ENCODE measurements at places on chromosomes 5 and 9.

DNA sequence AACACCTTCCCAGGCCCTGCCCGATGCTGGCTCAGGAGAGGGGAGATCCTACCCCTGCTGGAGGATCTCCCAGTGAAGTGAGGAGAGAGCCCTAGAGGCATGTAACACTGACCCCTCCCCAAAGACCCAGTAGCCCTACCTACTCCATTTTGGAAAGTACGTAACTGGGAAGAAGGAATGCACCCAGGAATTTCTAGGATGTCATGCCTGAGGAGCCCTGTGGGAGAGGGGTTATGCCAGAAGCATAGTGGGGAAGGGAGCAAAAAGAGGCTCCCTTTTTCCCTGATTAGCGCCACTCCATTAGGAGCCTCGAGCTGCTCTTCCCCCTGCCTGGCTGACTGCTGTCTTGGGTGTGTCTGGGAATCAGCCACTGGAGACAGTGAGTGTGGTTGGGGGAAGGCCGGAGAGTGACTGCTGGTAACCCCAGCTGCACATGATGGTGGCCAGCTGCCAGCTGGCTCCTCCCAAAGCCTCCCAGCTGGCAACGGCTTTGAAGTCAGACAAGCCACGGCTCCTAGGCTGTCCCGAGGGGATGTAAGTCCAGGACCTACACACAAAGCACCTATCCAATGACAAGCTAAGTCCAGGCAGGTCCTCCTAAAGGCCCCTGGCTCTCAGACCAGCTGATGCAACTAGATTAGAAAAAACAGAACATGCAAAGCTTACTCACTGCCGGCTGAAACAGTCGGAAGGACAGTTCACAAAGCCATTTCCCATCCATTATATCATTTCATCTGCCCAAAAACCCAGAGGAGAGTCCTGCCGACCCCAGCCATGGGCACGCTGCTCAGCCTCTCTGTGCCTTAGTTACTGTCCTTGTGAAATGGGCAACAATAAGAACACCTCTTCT, 136.5 kb upstream of the ABCA1 start:
- peak; percentile 98 for DNase-seq

- peak; percentile 49 for DNase-seq
Measured at GRCh38 chr5:73387149-73387591, 61.4 kb downstream of the FOXD1 start.

DNA sequence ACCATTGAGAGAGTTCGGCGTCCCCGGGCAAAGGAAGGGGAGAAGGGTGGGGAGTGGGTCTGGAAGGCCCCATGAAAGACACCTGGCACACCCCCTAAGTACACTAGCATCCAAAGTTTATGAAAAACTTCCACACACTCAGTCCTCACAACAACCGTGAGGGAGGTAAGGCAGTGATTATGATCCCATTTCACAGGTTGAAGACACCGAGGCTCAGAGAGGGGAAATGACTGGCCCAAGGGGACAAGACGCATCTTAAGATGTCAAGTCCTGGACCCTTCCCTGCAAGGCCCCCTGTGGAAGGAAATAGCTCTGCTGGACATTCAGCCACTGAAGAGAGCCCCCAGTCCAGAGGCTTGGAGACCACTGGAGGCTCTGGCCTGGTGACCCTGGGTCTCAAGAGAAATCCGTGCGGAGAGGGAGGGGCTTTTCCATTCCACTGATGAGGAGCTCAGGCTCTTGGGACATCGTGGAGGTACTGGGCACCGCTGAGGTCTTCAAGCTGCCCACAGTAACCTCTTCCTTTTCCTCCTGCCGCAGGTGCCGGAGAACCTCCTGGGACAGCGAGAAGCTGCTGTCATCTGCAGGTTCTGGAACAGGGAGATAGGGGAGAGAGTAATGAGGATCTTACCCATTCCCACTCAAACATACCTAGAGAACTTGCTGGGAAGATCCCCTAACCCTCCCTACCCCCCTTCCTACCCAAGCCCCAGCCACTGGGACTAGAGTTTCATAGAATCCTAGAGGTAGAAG, 5.2 kb downstream of the SMIM33 start:
- no peak for DNase-seq

DNA sequence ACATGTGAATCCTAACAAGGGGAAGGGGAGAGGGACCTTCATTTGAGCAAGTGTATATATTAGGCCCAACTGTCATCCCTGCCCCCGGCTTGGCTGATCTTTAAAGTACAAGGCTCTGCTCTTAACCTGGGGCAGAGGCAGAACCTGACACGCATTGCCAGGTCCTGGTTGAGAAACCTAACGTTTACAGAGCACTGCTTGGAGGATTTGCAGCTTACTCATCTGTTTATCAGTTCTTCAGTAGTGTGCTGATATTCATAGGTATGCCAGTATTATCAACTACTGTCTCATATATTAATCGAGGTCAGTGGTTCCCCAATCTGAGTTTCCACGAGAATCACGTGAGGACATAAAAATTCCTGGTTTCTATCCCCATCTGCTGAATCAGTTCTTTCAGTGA, 50.4 kb downstream of the ACO1 start:
- no peak for DNase-seq

- no peak for DNase-seq
Measured at GRCh38 chr5:173397516-173397915, 69.3 kb upstream of the STC2 start.

GRCh38 chr5:127754706-127755105, 51.5 kb downstream of the CCDC192 start:
- DNase-seq, result no peak

DNA sequence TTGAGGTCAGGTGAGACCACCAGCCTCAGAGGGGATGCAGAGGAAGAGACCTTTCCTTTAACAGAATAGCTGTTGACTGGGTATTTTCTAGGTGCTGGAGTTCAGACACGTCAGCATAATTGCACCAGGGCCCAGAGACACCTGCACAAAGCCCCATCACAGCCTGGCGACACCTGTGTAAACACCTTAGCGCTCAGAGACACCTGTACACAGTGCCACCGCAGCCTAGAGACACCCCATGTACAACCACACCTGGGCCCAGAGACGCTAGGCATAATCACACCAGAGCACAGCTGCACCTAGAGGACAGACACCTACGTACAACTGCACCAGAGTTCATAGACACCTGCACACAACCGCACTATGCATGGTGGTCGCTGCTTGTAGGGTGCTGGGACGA, 1.0 kb downstream of the TRIP13 start:
- DNase-seq, result no peak

DNA sequence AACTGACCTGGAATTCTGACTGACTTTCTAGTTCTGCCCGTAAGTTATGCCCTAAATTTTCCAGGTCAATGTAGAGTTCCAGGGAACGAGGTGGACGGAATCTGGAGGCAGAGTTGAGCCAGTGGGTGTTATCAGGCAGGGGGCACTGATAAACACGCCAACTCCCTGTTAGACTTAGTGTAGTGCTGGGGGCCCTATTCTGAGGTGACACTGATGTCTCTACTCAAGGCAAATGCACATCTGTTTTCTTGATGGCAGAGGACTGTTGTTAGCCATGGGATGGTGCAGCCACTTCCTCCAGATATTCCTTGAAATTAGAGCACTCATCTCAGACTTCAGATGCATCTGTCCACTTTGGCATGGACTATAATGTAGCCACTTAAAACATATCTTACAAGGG, 83.5 kb downstream of the C9orf152 start:
- DNase-seq, result no peak

DNA sequence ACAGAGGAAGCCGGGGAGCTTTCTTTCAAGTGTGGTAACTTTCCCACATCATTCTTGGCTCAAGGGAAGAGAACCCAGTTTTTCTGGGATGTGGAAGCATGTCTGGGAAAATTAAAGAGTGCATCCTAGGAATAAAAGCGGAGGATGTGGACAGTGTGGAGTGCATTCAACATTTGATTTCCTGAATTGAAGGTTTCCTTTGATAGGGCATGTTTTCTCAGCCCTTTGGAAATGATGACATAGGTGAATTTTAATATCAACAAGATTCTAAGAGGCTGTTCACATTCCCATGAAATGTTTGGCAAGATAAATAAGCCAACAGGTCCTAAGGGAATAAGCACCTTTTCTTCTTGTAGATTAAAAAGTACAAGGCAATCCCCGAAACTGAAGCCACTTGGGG, 63.6 kb downstream of the ENTREP1 start:
- no peak for DNase-seq

- DNase-seq, result peak; percentile 78
Measured at GRCh38 chr5:167578977-167579692, 712.3 kb upstream of the WWC1 start.

DNA sequence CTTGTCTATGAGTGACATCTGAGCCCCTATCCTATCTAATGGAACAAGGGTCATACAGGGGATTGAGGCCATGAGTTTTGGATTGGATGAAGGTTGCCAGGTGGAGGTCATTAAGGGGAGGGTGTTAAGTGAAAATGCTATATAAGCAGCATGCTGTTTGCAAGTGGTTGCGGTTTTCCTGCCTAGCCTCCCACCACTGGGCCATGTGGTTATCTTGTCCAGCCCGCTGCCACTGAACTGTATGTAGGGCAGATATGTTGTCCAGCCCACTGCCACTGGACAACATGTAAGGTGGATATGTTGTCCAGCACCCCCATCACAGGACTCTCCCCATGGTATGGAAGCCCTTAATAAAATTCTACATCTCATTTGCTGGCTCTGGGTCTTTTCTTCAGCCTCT, 200.0 kb downstream of the FGF10 start:
- DNase-seq, result no peak

DNA sequence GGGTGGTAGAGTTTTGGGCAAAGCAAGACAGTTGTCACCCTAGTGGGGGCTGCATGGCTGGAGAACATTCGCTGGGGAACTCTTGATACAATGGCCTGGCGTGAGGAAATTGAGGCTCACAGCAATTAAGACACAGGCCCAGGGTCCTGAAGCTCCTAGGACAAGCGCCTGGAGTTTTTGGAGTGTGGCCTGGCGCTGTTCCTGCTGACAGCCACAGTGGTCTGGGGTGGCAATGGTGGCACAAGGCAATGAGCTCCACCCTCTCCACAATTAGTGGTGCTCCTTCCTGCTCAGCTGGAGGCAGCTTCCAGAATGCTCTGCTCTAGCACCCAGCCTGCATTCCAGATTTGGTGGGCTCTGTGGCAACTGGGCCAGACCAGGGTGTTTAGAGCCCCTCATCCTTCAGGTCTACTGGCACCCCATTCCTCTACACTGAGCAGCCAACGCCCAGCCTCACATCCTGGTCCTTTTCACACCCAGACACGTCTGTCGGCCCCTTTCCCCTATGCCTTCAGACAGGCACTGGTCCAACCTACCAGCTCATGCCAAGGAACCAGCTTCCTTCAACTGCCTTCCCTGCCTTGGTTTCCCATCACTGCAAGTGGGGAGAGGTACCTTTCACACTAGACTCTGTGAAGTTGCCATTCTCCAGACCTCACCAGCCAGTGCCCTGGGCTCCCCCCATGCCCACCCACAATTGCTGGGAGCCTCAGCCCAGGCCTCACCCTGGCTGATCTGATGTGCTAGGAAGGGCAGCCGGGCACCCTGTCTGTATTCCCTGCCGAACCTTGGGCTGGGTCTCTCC, 138.1 kb upstream of the COL5A1 start:
- peak; percentile 41 for DNase-seq

- peak; percentile 80 for DNase-seq
Measured at GRCh38 chr9:124551472-124552272, 44.5 kb upstream of the NR5A1 start.

DNA sequence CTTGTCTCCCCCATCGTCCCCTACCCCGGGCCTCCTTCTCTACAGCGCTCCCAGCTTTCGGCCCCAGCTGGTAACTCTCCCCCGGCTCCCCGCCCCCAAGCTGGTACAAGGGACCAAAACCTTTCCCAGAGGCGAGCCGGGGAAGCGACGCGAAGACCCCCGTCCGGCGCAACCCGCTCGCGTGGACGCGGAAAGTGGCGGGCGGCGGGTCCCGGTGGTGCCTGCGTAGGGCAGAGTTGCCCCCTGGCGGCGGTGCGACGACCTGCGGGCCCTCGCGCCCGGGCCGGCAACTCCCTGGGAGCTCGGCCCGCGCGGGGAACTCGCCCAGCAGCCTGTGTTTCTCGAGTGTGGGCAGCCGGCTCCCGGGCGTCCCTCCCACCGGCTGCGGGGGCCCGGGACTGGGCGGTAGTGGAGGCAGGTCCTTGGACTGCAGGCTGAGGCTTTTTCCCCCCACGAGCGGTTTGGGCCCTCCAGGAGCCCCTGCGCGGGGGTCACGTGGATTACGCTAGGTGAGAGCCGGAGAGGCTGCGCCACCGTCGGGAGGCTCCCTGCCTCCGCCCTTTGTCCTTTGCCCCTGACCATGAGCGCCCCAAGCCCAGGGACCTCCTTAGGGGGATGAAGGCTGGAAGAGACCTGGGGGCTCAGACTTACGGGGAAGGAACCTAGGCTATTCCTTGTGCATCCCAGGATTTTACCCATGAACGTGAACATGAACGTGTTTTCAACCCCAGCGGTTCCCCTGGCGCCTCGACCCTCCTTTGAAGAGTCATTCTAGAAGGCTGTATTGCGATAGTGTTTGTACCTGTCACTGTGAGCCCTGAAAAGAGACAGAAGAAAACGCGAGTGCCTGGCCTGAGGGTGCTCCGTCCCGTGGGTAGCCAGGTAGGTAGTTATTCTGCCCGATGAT, 2.9 kb upstream of the FOXD1 start:
- peak; percentile 54 for DNase-seq

GRCh38 chr5:180328296-180329137, 24.6 kb downstream of the GFPT2 start:
- DNase-seq, result peak; percentile 71

- DNase-seq, result no peak
Measured at GRCh38 chr5:152503206-152503605, 98.1 kb upstream of the NMUR2 start.

DNA sequence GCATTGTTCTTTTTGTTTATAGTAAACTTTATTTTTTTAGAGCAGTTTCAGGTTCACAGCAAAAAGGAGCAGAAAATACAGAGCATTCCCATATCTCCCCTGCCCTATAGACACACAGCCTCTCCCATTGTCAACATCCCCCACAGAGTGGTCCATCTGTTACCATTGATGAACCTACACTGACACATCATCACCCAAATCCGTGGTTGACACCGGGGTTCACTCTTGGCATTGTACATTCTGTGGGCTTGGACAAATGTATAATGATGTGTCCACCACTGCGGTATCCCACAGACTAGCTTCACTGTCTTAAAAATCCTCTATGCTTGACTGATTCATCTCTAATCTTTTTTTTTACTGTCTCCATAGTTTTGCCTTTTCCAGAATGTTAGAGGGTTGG, 120.7 kb upstream of the SPATA31C2 start:
- DNase-seq, result peak; percentile 73

DNA sequence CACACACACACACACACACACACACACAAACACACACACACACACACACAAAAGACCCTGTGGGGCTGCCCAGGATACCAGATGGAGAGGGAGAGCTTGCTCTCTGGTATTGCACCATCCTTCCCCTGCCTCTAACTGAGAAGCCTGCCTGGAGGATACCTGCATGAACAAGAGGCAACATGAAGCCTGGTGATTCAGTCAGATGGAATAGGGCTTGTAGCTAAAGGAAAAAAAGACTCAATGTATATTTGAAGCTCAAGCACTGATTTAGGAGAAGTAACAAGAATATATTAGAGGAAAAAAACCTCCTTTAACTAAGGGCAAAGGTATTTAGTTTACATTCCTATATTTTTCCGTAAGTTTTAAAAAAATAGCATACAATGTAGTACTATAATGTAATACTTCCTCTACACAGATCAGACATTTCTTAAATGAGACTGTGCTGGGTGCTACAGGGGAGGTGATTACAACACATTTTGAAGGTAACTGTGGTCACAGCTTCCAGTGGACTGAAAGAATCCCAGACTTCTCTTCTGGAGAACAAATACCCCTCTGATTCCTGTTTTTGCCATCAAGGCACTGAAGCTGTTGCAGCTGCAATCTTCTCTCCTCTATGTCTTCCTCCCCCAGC, 169.3 kb downstream of the DCP2 start:
- DNase-seq, result no peak

Measured in M059J (cell line).